Stimulated activated CD4-positive, alpha-beta T cell treated with anti-CD3 and anti-CD28 coated beads, Interleukin-1b, Interleukin-23, amount 100 ng/mL, for 1 hour (primary cell): ENCODE measurements at places on chromosomes 7 and 10.

- DNase-seq, result no peak
These were observed 22.2 kb upstream of the MALSU1 start for GRCh38 chr7:23276947-23277346.

DNA sequence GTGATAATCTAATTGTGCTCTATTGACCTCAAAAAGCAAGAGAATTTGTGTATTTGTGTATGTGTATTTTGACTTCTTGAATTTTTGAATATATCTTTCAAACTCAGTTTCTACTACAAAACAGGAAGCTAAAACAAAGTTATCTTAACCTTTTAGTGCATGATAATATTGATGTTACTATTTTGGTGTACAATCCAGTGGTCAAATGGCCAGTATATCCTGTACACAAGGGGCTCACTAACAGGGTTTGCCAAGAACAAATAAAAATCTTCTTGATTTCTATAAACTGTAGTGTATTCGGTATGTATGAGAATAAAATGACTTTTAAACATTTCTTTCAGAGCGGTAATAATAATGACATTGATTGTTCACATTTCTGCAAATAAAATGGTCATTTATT, 69.6 kb downstream of the FOXP2 start:
- DNase-seq, result no peak

GRCh38 chr10:78905957-78906308, 162.8 kb upstream of the ZMIZ1 start:
- no peak for DNase-seq

GRCh38 chr7:86928308-86928707, 131.1 kb downstream of the ELAPOR2 start:
- no peak for DNase-seq

DNA sequence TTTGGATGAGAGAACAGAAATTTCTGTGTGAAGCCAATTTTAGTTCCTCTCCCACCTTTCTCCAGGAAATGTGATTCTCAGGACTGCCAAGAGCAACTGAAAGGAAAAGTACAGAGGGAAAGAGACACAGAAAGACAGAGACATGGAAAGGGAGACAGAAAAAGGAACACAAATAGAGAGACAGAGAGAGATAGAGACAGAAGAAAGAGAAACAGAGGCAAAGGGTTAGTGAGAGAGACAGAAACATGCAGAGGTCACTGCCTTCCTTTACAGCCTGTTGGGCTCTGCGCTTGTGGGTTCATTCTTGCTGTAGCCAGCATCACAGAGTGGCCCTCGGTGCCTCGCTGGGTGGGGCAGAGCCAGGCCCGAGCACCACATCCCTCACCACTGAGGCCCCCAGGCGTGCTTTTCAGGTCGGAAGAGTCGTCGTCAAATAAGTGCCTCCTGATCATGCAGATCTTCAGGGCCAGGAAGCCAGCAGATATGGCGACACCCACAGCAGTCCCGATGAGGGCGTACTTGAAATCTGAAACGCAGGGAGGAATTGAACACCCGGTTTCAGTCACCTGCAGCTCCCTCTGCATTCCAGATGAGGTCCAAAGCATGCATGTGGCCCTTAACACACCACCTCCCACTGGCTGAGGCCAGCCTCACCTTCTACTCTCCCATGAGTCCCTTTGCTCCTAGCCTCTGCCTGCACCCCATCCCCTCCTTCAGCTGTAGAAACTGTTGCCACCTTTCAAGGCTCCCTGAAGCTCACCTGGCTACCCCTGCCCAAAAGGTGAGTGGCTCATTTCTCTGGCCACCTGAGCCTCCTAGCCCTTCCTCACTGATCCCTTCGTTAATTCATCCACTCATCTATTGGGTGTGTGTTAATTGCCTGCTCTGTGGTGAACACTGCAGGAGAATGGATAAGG, 21.4 kb downstream of the TMEM273 start:
- no peak for DNase-seq

DNA sequence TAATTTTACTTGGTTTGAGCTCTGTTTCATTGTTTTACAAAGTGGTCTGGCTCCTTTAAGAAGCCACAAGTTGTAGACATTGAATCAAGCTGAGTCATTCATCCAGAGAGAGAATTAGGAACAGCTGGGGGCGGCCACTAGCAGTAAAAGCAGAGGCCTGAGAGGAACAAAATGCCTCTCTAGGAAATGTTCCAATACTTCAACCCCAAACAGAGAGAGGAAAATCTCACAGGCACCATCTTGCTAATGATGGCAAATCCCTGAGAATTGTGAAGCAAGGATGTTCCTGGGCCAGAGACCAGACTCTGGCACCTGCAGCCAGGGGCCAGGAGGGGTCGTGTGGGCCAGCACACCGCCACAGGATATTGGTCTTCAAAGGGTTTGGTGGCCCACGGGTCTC, 26.5 kb upstream of the TRIL start:
- DNase-seq, result no peak

- no peak for DNase-seq
These were observed 144.3 kb upstream of the TCF7L2 start for GRCh38 chr10:112805701-112806100.

DNA sequence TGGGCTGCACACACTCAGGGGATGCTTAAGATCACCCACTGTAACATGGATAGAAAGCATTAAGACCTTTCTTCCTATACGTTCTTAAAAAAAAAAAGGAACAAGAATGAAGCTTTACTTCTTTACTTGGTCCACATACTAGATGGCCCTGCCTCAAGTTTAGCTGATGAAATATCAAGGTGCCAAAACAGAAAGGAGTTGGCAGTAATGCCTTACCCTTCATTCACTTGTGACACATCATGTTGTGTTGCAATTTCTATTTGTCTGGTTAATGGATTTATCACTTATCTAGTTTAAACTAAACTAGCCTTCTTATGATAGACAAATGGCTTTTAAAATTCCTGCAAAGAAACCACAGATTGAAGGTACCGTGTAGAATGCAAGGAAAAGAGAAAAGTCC, 720.3 kb downstream of the CCSER2 start:
- no peak for DNase-seq

DNA sequence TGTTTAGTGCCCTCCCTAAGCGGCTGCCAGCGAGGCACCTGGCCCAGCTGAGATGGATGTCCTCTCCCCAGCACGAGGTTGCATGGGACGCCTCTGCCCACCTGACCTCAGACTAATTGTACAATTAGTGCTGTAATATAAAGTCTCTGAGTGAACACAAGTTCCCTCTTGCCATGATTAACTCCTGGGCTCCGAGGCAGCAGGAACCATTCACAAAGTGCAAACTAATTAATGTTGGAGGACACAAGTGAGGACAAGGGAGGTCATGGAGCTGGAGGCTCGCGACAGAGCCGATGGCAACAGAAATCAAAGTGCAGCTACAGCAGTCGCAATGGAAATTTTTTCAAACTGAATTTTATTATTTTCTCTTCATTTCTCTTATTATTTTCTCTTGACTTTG, 156.6 kb upstream of the ADARB2 start:
- no peak for DNase-seq

DNA sequence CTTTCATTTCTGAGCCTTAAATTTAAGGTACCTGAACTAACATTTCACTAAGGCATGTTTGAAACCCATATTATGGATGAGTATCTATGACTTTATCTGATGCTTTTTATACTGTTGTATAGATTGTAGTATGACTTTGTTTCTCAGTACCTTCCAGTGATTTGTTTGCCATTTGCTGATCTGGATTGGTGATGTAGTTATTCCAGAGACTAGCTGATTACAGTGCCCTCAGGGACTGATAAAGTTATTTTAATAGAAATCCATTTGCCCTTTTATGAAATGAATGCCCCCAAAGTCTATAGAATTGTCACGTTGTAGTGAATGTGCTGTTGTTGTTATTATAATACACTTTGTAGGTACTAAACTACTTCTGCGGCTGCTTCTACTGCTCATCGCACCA, 385.4 kb upstream of the LRGUK start:
- no peak for DNase-seq

DNA sequence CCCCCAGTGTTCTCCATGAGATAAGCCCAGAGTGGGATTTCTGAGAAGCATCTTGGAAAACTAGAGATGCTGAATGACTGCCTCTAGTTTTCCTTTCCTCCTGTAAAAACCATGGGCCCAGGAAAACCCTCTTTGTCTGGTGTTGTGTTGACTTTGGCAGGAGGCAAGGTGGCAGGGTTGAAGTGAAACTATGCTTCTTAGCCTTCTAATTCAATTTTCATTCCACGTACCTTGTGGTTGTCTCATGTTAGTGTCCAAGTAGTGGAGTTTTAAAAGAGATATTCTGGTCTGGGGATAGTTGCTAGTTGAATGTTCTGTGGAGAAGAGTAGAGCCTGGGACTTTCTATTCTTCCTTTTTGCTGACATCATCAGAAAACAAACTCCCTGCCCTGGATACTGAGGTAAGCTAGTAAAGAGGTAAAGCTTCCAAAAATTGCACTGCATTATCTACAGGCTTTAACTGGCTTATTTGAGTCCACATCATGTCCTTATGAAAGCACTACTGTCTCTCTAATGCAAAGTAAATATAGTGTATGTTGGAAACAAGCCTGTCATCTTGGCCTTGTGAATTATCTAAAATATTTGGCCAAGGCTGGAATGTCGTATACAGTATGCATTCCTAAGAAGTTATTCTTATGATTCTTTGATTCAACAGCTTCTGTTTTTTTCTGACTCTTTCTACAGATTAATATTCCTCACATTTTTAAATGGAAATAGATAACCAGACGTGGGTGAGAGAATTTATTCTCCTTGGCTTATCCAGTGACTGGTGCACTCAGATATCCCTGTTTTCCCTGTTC, at the start of gene OR2F2:
TSS of gene OR2F2 (plus strand) at position 708 of the 800 bp plus-strand sequence. CDS start at position 708, 0 bp downstream.
- no peak for DNase-seq

- DNase-seq, result no peak
These were observed 27.7 kb downstream of the ANKRD26 start for GRCh38 chr10:27072436-27073114.

DNA sequence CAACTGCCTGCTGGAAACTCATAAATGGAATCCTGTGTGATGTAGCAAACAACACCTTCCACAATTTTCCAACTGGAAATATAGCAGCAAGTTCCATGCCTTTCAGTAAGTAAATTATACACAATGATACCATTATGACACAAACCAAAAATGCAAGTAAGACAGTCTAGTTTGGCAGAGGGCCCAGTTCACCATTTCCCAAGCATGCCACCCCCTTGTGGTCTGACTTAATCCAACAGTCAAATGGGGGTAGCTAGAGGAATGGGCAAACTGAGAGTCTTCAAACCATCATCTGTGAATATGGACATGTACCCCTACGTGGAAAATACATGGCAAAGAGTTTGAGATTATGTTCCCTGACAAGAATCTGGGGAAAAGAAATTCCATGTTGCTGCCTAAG, 137.6 kb upstream of the VWC2 start:
- no peak for DNase-seq

DNA sequence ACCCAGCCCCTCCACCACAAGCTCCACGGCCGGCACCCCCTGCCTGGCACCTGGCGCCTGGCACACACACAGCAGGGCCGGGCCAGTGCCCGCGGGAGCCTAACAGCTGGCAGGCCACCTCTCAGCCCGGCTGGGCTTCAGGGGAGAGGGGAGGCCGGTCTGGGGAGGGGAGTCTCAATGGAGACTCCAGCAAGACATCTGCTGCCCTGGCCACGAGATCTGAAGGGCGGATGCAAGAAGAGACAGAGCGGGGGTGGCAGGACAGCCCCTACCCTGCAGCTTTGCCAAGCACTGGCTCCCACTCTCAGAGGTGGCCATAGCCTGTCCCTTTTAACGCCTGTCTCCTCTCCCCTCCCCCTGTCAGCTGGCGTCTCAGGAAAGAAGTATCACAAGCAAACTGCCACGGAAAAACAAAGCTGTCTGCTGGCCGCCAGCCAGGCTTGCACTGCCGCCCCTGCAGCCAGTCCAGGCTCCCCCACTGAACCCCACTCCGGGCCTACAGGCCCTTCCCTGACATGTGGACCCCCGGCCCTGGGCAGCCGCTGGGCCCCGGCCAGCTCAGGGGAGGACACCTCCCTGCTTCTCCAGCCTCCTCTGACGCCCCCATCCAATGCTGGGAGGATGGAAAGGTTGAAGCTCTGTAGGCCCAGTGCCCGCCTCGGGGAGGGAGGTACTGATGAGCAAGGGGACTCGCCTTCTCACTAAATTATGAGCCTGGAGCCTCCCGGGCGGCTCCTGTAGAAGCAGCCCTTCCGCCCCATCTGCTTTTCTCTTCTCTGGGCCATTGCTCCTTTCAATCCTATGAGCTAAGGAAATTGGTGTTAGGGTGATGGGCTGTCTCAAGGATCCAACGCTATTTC, 178.4 kb downstream of the ARHGAP12 start:
- DNase-seq, result no peak

DNA sequence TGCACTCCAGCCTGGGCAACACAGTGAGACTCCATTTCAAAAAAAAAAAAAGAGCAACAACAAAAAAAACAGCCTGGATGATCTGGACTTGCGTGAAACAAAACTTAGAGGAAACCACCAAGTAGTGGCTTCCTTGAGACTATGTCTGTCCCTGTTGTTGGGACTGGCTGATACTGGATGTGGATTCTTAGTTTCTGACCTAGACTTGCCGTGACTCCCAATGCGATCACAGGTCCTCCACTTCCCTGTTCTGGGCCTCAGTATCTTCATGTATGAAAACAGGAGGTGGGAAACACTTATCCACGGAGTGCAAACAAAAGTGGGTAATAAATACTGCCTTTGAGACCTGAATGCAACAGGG, 125.7 kb downstream of the PRPF18 start:
- no peak for DNase-seq

- no peak for DNase-seq
These were observed 8.7 kb upstream of the GLRX3 start for GRCh38 chr10:130127364-130128061.

GRCh38 chr7:101450064-101450463, 87.4 kb downstream of the COL26A1 start:
- DNase-seq, result no peak

DNA sequence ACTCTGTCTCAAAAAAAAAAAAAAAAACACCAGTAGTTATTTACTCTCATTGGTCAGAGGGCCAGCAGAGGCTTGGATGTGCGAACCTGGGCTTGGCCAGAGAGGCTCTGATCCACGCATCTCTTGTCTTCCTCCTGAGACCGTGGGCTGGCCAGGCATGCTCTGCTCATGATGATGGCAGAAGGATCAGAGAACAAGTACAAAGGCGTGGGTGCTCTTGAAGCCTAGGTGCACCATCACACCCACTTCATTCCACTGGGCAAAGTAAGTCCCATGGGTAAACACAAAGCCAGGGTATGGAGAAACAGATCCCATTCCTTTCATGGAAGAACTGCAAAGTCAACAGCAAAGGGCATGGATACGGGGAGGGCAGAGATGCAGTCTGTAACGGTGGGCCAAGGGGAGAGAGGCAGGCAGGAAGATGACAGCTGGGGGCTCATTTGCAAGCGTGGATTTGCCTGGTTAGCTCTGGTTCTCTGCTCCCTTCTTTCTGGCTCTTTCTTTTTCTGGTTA, 128.2 kb upstream of the SDK1 start:
- no peak for DNase-seq

- no peak for DNase-seq
These were observed 300.2 kb downstream of the NEBL start for GRCh38 chr10:20596911-20597310.

GRCh38 chr7:910441-910861, 34.1 kb downstream of the GET4 start:
- no peak for DNase-seq

DNA sequence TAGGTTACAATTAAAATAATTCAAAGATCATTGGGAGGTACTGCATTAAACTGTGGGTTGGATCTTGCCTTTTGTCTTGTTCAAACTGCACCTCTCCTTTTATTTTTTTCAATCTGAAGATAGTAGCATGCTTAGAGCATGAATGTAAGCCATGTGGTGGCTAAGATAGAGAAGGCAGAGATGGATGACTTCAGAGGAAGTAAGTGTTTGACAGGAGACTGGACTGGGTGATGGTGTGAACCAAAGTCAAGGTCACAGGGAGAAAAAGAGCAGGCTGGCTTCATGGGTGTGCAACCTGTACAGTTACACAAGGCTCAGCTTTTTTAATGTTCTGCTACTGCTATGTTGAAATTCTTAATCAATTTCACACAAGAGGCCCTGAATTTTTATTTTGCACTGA, 85.6 kb downstream of the ZEB1 start:
- DNase-seq, result no peak
